ENCODE measurements at places on chromosomes 1 and 21.

- DNase-seq: no peak
These were observed 132.0 kb downstream of the C1orf21 start for GRCh38 chr1:184518736-184519357.

DNA sequence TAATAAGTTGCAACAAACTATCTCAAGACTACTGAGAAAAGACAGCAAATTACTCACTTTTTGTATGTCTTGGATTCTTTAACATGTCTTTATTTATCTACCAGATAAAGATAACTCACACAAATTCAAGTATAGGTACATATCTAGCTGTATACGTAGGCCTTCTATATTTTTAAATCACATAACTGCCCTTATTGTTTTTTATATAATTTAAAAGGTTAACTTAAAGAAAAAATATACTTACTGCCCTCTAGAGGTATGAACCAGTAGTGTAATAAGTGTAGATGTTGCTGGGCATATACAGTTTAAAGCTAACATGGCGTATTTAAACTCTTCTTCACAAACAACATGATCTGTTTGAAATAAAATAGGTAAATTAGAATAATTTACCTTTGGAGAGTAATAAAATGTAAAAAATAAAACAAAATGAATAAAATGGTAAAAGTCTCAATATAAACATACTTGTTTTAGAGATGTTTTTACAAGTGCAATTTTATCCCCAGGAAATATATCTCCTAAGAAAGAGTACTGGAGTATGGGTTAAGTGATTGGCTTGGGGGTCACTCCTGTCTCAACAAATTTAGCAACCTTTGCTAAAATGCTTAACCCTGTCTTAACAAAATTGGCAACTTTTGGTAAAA, 235.2 kb downstream of the KCNT2 start:
- no peak for DNase-seq

GRCh38 chr1:40774266-40774998, 9.2 kb upstream of the KCNQ4 start:
- DNase-seq: peak; percentile 58

DNA sequence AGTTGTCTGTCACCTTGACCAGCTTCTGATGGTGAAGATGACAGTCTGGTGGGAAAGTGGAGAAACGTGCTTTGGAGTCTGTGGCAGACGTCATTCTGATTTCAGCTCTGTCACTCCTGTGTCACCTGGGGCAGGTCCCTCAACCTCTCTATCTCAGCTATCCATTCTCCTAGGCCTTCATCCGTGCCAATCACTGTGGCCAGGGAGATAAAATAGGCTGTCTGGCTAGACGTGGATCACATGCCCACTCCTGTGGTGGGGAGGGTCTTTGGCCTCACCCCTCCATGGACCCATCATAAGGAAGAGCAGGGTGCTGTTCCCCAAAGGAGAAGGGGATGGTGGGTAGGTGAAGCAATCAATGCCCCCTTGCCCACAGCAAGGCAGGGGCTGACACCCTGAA, 140.3 kb downstream of the ACTL8 start:
- DNase-seq: no peak

DNA sequence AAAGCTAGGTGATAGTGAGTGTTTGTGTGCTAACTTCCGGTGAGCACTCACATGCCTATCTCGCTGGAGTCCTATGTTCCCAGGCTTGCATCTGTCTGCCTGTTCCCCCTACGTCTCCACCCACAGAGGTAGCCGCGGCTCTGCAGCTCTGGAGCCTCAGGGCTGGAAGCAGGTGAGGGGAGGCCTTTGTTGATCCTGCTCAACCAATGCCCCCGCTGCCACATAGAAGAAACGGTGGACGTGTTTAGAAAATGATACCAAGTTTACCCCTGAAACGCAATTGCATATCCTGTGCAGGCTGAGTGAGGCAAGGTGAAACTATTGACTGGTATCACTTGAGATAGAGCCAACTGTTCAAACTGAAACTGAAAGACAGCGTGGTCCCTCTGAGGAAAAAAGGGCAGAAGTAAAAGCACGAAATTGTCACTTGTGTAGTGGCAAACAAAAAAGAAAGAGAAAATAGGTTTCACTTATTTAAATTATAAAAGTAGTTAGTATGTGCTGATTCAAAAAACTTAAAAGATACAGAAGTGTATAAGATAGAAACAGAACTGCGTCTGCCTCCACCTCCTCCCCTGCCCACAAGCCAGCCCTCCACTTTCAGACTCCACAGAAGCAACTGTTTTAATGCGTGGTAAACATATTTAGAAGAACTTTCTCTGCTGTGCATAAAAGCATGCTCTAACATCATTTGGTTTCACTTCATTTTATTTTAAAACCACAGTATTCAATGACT, 38.6 kb upstream of the ETS2 start:
- DNase-seq: peak; percentile 9

- DNase-seq: no peak
These were observed 45.2 kb upstream of the HAO2 start for GRCh38 chr1:119323216-119323982.

DNA sequence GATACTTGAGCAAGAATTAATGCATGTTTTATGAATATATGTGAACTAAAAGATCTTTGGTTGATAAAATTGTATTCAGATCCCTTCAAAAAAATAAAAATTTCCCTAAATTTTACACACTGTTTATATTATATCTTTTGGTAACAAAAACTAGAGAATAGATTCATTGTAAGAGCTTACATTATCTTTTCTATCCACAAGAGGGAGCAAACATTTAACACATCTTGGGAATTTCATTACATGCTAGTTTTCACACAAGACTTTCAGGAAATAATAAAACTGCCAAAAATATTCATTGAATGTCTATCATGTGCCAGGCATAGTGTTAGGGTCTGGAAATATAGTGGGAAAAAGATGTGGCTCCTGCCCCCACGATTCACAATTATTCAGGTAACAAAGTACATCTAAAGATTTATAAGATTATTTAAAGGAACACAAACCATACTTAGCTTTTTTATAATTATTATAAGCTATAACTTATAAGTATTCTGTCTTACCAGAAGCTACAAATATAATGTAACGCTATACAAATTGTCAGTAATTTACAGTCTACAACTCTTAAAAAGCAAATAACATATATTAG, 30.6 kb downstream of the FAF1 start:
- DNase-seq: no peak

DNA sequence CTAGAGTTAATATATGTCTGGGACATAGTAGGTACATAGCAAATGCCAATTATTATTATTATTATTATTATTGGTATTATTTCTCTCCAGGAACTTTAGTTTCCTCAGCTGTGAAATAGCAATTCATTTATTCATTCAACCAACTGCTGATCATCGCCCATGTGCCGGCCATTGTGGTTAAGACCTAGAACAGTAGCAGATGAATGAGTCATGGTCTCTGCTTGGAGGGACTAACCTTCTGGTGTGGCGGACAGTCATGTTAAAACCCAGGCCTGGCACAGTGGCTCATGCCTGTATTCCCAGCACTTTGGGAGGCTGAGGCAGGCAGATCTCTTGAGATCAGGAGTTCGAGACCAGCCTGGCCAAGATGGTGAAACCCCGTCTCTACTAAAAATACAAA, 23.8 kb upstream of the LDLRAP1 start:
- DNase-seq: no peak

GRCh38 chr1:170536924-170537551, 5.1 kb downstream of the GORAB start:
- DNase-seq: no peak

- no peak for DNase-seq
These were observed 3.0 kb downstream of the KIRREL1 start for GRCh38 chr1:157996433-157996832.

GRCh38 chr1:46333300-46334029, 7.1 kb upstream of the NSUN4 start:
- no peak for DNase-seq

- DNase-seq: no peak
These were observed 363.4 kb upstream of the LYPLAL1 start for GRCh38 chr1:218810306-218810705.

DNA sequence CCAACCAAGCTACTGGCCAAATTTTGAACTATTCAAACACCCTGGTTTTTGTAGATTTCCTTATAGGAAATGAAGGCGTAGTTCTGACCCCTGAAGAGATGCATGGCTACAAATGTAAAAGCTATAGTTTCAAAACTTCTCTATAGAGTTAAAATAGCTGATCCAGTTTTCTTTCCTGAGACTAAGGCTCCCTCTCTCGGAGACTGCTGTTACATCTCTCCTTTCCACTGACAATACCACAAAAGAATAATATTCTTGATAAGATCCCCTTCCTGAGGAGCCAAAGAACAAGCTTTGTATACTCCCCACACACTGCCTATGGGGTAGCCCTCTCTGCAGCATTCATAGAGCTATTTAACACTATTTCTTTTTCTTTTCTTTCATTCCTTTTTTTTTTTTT, 6.7 kb upstream of the CFAP126 start:
- no peak for DNase-seq

DNA sequence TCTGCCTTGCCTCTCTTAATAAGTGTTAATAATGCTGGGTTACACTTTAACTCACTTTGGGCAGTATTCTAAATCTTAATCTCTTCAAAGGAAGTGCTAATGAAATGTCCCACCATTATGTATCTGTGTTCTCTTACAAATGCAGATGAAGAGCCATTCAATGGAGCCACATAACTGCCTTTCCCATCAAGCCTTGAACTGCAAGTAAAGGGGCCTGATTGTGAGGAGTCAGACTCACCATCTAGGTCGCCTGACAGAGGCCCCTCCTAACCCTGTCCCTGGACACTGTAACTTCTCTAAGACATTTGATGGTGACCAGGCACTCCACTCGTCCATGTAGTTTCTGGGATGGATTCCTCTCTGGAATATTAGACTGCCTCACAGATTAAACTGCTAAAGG, 329.4 kb downstream of the KIF26B start:
- DNase-seq: no peak

- DNase-seq: no peak
These were observed 13.4 kb upstream of the ODF2L start for GRCh38 chr1:86409416-86410021.

DNA sequence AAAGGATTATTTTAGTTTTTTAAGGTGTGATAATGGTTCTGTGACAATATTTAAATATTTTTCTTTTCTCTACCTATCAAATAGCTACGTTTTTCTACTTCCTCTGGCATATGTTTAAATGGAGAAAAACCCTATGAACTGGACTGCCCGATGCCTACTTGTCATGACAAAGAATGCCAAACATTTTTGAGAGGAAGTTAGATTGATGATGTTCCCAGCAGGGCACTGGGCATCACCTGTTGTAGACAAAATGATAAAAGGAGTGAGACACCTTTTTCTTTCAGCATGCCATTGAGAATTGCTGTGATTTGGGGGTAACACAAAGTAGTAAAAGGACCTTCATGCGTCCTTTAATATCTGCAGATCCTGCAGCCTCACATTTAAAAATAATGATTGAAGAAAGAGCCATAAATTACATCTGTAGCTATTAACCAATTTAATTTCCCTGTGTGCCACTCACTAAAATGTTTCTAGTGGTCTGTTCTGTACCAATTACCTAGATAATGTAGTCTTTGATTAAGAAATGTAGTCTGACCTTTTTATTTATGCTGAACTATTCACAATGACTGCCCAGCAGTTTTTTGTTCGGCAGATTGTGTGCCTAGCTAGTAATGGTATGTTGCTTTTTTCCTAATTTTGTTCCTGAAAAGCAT, 47.6 kb downstream of the RPL5 start:
- no peak for DNase-seq

GRCh38 chr1:188423073-188423472, 1594.3 kb downstream of the PLA2G4A start:
- no peak for DNase-seq

DNA sequence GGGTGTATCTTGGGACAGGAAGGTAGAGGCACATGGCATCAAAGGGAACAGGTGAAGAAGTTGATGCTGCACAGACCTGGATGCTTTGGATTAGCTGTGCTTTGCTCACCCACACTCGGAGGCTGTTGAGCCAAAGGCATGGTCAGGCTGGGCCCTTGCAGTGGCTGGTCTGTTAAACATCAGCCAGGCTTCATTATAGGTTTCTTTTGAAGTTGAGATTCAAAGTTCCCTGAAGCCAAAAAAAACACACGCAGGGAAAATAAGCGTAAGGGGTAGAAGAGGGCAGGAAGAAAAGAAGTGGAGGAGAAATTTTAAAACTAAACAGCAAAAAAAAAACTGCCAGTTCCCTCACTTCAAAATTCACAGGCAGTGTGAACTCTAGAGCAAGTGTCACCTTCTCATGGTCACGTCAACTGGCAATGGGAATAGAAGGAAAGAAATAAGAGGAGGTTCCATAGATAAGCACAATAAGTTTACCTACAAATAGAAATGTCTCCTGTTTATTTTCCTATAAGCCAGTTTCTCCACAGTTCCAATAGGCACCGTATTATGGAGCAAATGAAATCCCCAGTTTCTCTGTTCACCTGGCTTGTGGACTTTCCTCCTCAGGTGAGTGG, 139.5 kb downstream of the PAPPA2 start:
- DNase-seq: no peak

DNA sequence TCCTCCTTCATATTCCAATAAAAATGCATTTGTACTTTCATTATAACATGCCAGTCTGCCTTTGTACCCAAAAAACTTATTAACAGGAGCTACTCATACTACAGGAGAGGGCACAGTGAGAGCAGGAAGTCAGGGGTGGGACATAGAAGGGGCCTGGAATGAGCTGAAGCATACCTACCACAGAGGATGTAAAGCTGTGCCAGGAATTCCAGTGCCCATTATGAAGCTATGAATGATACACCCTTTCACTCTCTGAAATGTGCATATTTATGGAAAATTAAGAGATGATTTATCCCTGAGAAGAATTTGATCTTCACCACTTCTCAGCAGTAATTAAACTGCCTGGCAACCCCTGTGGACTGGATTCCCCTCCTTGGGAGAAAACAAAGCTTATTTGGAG, 65.8 kb downstream of the ATP5PO start:
- DNase-seq: no peak

- no peak for DNase-seq
These were observed 3.5 kb downstream of the RGS4 start for GRCh38 chr1:163072658-163073057.

GRCh38 chr21:45454060-45454925, 49.3 kb downstream of the COL18A1 start:
- no peak for DNase-seq

Measured in effector CD4-positive, alpha-beta T cell (primary cell).